ENCODE measurements at places on chromosomes 13 and 19.

- peak; percentile 64 for DNase-seq
These were observed 30.2 kb upstream of the HTR2A start for GRCh38 chr13:46926916-46927590.

- DNase-seq, result peak; percentile 79
These were observed 22.5 kb downstream of the IQCN start for GRCh38 chr19:18251587-18252369.

GRCh38 chr19:15417699-15418098 lies 1.1 kb downstream of the AKAP8L start:
- DNase-seq, result peak; percentile 22

GRCh38 chr13:98223741-98224140 lies 46.7 kb upstream of the RNF113B start:
- DNase-seq, result no peak

DNA sequence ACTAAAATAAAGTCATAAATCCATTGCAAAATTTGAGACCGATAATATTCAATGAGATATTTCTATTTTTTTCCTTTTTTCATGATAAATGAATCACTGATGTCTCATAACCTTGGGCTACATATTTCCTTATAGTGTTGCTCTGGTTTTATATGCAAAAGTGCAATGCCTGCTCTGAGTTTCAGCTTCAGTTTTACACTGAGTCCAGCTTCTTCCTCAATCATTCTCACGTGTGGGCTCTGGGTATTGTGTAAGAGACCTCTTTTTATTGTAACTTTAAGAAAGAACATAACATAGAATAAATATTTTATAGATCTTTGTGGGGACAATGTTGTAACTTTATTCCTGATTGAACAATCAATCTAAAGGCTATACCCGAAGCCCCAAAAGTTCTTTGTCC lies 280.2 kb upstream of the EDNRB start:
- DNase-seq, result no peak

GRCh38 chr13:113110048-113110851 lies 4.7 kb downstream of the F7 start:
- DNase-seq, result peak; percentile 7

- DNase-seq, result no peak
These were observed 189.2 kb downstream of the URI1 start for GRCh38 chr19:30131246-30131645.
